Lung microvascular endothelial cell (primary cell): ENCODE measurements at places on chromosomes 3 and 15. TPM values are rescaled to one million over a fixed set of nuclear protein-coding genes. Genes with fewer than 3 reads are reported as not detected.

DNA sequence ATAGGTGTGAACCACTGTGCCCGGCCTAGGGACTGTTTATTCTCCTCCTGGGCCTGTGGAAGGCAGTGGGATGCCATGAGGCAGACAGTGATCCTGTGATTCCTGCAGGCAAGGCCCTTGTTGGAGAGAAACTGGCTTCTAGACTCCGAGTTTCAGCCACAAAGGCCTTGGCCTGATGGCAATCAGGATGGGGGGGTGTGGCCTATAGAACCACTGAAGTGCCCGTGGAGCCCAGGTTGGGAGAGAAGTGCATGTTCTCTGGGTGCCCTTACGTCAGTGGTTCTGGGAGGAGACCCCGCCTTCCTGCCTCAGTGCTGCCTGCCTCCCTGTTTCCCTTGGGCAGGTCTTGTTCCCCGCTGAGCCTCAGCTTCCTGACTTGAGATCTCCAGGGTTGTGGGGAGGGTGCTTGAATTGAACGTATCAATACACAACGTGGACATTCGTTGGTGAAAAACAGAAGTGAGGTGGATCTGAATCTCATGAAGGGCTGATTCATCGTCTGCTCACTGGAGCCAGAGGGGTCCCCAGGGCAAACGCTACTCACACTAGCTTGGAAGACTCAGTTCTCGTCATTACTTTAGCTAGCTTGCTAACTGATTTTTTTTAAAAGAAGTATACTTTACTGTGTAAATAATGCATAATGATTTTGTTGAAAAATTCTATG is 31.8 kb downstream of the IRAK2 start:
- DNase-seq = peak; percentile 60

DNA sequence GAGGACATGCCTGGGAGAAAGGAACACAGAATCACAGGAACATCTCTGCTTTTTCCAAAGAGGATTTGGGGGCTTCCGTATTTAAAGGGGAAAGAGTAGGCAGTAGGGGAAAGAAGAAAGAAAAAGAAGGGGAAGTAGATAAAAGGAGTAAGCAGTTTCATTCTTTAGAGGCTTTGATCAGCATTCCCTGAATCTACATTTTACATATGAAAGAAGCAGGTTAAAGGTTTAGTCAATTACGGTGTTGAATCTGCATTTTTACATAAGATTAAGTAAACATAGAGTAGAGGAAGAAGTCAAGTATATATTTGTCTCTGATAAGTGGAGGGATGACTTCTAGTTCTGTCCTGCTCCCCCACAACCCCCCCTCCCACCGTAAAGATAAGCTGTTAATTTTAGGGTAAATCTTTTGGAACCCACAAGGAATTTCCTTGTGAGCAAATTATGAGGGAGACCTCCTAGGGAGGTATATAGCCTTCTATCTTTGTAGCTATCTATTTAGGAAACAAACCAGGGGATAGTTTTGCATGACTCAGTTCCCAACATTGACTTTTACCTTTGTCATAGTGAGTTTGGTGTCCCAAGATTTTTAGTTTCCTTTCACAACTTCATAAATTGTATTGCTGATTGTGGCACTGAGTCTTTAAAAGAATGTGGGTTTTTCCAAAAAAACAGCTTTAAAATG is 8.7 kb upstream of the P2RY12 start:
- no peak for DNase-seq

SOX2 gene
- total RNA-seq = under 0.01 TPM in 1 of 2 replicates, not detected in the other

SKOR1 gene
- total RNA-seq = under 0.01 TPM in 2 replicates

- no peak for DNase-seq
These were observed 540.0 kb upstream of the ROBO1 start for GRCh38 chr3:80307844-80308243.

DNA sequence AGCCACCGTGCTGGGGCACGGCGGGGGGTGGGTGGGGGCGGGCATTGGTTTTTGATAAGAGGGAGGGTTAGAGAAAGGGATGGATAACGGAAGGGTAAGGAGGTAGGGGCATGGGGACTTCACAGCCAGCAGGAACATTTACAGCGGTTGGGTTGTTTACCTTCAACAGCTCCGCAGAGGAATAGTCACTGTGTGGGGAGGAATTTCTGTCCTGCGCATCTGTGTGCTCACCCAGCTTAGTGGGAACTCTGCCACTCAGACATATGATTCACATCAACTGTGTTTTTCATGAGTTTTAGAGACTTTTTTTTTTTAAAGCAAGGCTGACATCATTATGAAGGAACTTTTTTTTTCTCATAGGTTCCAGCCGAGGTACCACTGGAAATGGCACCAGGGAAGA is 19.6 kb downstream of the CHRD start:
- peak; percentile 57 for DNase-seq

SLC2A2 gene
- total RNA-seq = not detected in 2 replicates

GRCh38 chr15:80856809-80857377 is 77.7 kb downstream of the CEMIP start:
- peak; percentile 76 for DNase-seq

NRG4 gene
- not detected in 2 replicates for total RNA-seq

- DNase-seq = peak; percentile 80
These were observed 12.1 kb downstream of the B3GNT5 start for GRCh38 chr3:183265157-183265642.

DNA sequence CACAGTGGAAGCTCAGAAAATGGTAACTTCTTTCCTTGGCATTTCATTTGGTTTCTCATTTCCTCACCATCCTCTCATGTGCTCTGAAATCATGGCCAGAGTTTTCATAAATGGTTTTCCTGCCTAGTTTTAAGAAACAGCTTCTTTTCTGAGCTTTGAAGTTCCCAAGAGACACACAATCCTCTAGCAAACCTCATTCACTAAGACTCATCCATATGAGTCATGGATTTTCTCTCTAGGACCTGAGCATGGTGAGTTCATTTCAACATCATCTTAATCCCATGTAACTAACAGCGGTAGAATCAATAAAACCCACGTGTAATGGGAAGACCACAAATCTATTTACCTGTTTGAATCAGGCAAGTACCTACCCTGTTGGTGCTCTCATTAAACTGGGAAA is 274.5 kb upstream of the LRTM1 start:
- DNase-seq = no peak

GRK7 gene
- total RNA-seq = not detected in 2 replicates

DNA sequence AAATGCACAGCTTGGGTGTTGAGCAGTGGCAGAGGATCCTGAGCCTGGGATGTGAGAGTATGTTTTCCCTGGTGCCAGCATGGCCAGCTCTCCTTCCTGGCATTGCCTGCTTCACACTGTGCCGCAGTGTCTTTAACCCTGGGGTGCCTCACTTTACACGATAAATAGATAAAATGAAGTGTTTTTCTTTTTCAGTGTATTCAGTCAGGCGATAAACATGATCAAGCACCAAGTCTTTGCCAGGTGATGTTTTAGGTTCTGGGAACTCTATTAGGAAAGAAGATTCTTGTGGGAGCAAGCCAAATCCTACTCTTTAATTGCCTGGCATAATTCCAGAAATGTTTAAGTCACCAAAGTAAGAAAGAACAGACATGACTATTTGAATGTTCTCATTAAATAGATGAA is 14.0 kb downstream of the ABHD6 start:
- DNase-seq = no peak

GRCh38 chr3:71621825-71622537 is 38.5 kb upstream of the FOXP1 start:
- DNase-seq = no peak

ISL2 gene
- 0.40 and 0.65 TPM in 2 replicates for total RNA-seq

GRCh38 chr3:171199473-171199829 is 172.9 kb upstream of the SLC2A2 start:
- DNase-seq = no peak

- peak; percentile 92 for DNase-seq
These were observed 728.2 kb upstream of the NECTIN3 start for GRCh38 chr3:110343376-110343775.

- DNase-seq = peak; percentile 23
These were observed 49.5 kb upstream of the ABHD17C start for GRCh38 chr15:80645494-80646065.

- DNase-seq = no peak
These were observed 103.6 kb downstream of the ALDH1A2 start for GRCh38 chr15:57961919-57962318.

DNA sequence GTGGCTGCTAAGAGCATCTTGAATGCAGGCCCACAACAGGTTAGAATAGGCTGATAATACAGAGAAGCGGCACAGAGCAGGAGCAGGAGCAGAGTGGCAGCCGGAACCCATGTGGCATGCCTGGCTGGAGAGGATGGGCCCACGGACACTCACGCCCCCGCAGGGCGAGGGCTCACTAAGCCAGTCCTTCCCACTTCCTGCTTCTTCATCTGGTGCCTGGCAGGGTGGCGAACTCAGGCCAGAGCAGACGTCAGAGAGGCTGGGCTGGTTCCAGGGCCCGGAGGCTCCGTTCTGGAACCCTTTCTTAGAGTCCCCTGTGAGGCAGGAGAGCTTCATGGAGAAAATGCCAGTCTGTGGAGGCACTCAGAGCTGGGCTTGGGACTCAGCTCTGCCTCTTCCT is 195.1 kb downstream of the NTRK3 start:
- no peak for DNase-seq

GRCh38 chr3:189324538-189325138 is 152.9 kb downstream of the TPRG1 start:
- DNase-seq = no peak

- peak; percentile 42 for DNase-seq
These were observed 412 bp downstream of the SLC41A3 start for GRCh38 chr3:126083511-126083912.
